ENCODE measurements at places on chromosomes 7 and 10.
A peak's percentile ranks its signal among the peaks of the same experiment; 100 is the strongest.

- DNase-seq: no peak
Measured at GRCh38 chr10:44902941-44903545, 8.1 kb upstream of the TMEM72 start.

- DNase-seq: no peak
Measured at GRCh38 chr10:2471811-2472210, 595.5 kb upstream of the PFKP start.

DNA sequence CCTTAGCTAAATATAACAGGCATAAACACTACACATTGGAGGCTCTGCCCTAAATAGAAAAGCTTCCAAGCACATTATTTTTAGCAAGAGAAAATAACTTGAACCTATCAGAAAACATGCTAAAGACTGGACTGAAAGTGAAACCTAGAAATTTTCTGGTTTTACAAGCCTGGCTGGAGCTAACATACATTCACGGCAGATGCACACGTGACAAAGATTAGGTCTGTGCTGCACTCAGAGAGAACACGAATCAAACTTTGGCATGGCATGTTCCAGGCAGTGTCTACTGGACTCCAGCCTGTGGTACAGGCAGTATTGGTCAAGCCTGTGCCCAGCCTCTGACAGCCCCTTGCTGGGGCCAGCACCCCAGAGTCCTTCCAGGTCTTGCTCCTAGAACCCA is 94.1 kb upstream of the PCBD1 start:
- DNase-seq: no peak

- no peak for DNase-seq
Measured at GRCh38 chr10:73841526-73842285, 30.3 kb upstream of the NDST2 start.

GRCh38 chr10:126243306-126243705 is 145.0 kb downstream of the ADAM12 start:
- no peak for DNase-seq

- DNase-seq: no peak
Measured at GRCh38 chr10:94735197-94735596, 27.3 kb upstream of the CYP2C19 start.

DNA sequence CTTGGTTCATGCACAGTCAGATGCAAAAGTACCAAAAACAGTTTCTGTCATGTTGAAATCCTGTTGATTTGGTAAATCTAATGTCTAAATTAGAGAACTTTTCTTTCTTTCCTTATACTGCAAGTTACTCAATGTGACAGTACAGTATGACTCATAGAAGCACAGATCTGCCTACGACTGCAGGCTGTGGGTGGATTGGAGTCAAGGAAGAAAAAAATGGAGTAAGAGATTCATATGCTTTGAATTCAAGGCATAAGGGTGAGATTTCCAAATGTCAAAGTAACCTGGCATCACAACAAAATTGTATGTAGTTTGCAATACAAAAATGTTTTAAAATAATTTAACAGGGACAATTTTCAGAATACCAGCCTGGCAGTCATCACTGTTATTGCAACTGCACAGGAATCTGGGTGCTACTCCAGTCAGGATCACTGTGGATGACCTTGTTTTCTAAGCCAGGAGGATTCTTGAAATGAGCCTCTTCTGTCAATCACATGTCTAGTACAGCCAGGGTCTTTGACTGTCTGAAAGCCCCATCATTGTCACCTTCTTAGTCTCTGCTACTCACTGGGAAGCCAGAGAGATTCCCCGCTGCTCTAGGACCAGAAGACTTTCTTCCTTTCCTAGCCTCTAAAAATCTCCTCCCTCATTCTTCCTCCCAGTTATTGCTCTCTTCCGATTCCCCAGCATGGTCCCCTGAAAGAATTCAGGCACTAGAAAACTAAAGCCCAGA is 83.6 kb downstream of the CD36 start:
- DNase-seq: no peak

DNA sequence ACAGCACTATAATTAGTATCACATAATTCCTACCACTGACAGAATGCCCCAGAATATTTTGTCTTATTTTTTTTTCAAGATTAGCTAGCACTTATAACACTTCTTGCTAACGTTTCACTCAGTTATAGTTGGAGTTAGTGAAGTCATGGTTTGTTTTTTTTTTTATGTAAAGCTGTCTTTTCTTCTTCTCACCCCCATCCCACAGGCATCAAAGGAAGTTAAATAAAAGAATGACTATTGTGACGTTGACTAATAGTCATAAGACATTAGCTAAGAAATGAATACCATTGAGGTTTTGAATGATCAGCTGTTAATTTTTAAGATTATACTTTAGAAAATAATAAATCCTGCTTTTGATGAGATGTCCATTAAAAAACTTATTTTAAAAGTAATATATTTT is 498.3 kb downstream of the GFRA1 start:
- DNase-seq: no peak

DNA sequence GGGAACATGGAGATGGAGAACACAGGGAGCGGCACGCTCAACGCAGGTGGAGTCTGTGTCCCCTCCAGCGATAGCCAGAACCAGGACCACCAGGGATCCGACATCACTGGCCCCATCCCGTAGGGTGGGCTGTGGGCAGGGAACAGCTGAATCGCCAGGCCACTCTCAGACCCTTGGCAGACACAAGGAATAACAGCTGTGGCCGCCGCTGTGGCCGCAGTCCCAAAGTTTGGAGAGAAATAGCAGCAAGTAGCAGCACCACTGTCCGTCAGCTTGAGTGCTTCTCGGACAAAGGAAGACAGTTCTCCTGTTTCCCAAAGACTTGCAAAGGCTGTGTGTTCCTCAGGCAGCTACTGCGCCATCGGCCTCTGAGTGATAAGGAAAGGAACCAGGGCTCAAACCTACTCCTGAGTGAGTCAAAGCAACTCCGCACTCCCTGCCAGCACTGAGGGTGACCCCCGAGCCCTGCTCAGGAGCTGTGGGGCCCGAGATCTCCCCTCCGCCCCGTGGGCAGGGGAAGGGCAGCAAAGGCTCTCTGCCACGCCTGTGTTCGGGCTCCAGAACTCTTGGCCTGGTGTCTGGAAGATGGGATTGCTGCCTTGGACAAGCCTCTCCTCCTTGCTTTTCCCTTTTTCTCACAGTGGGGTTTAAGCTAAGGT is 82.3 kb upstream of the FAM20C start:
- DNase-seq: no peak

GRCh38 chr7:123635551-123636359 is 19.9 kb upstream of the LMOD2 start:
- no peak for DNase-seq

- DNase-seq: no peak
Measured at GRCh38 chr7:55539380-55539779, 32.9 kb downstream of the VOPP1 start.

DNA sequence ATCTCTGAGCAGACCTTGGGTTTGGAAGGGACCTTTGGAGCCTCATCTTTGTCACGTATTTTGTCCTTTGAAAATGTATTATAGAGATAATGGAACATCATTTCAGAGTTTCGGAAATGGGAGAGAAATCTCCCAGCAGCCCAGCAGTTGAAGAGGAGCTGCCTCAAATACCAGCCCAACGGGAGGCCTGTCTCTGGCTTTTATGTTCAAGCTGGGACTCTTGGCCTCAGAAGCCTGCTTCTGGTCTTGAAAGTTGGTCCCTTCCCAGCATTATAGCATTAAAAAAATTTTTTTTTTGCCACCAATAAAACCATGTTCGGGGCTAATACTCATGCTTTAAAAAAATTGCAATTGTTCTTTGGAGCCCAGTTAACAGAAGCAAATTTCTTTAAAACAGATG is 73.4 kb upstream of the CTBP2 start:
- DNase-seq: no peak

DNA sequence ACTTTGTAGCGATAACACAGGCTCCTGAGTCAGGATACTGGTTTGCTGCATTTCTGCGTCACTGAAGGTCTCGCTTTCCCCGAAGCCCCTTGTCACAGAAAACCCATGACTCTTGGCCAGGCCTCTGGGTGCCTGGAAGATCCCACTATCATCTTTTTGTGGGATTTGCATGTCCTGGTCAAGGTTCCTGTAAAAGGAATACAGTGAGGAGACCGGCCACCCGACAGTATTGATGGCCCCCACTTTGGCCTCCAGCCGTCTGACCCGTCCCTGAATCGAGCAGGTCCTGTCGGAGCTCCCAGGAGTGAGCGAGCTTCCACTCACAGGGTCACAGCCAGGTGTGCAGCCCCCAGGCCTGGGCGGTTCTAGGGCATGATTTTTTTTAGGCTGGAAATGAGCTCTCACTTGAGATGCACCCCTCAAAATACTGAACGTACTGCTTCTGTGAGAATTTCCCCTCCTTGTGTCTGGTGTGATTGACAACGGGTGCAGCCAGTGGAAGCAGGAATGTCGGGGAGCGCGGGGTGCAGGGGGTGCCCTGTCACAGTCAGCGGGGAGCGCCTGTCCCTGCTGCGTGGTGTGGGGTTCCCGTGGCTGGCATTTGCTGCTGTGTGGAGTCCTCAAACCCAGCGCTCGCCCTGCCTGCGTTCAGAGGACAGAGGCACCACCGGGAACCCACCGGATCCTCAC is 75.8 kb downstream of the DNAJB6 start:
- no peak for DNase-seq

GRCh38 chr10:65320236-65321026 is 1605.4 kb upstream of the LRRTM3 start:
- DNase-seq: no peak

GRCh38 chr10:61961278-61961677 is 59.8 kb downstream of the ARID5B start:
- DNase-seq: peak; percentile 20

GRCh38 chr7:22723181-22723601 is 3.8 kb upstream of the IL6 start:
- DNase-seq: no peak

DNA sequence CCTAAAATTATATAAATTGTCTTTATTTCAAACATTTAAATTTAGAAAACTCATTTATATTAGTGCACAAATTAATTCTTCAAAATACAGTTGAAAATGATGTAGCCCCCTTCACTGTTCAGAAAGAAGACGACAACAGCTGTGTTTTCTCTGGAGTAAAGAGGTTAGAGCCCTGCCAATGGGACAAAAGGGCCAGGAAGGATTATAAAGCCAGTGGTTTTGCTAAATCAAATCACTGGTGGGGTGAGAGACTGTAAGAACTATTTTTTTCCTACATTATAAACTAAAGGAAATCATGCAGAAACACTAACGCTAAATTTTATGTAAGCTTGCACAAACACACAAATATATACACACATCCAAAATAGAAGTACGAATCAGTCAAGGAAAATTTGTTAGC is 386.6 kb downstream of the PARD3 start:
- DNase-seq: no peak

DNA sequence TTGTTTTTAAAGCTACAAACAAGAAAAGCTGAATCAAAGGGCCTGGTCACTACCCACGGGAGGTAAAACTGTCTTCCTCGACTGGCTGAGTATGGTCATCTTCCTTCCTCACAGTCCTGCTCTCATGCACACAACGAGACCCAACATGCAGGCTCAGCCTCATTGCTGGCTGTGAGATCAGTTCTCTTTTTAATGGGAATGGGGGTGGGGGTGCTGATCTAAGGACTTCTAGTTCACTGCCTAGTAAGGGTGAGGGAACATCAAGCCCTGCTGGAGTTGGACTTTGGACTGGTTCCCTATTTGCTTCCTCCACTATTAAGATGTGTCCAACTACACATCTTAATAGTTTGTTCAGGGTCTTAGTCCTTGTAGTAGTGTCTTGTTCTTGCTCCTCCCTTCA is 48.2 kb downstream of the ABCB4 start:
- DNase-seq: no peak

GRCh38 chr7:37369906-37370305 is 78.8 kb downstream of the ELMO1 start:
- DNase-seq: no peak

DNA sequence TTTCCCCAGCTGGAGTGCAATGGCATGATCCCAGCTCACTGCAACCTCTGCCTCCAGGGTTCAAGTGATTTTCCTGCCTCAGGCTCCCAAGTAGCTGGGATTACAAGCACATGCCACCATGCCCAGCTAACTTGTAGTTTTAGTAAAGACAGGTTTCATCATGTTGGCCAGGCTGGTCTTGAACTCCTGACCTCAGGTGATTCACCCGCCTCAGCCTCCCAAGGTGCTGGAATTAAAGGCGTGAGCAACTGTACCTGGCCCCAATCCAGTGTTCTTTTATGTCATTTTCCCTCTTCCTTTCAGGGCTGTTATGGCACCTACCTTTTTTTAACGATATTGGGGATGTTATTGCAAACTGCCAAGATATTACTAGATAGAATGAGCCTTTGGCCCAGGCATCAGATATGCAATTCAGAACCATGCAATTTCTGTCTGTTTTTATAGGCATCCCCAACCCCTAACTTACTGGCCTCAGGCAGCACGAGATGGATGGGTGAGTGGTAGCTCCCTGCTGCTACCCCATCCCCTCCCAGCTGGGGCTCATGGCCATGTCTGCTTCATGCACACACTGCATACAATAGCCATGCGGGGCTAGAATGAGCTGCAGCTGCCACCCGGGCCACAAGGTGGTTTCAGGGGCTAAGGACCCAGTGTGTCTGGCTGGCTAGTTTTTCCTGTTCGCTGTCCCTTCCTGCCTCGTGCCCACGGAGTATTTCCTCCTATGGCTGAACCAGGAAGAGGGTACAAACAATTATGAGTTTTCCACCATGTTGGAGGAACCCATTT is 1080.1 kb upstream of the SORCS1 start:
- DNase-seq: no peak

GRCh38 chr10:8404721-8405120 is 350.2 kb downstream of the GATA3 start:
- peak; percentile 53 for DNase-seq

DNA sequence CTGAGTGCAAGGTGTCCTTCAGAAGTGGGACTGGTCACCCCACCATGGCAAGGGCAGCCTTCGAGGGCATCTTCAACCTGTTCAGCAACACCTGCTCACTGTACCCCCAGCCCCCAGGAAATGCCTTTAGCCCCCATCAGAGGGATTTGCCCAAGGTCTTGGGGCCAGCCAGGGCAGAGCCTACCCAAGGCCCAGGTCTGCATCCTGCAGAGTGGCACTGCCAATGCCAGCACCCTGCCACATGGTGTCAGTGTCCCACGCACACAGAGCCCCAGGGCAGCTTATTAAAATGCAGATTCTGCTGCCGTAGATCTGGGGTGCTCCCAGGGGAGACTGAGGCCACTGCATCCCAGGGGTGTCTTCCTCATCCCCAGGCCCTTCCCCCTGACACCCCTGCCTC is 106.2 kb upstream of the KCTD7 start:
- DNase-seq: no peak

DNA sequence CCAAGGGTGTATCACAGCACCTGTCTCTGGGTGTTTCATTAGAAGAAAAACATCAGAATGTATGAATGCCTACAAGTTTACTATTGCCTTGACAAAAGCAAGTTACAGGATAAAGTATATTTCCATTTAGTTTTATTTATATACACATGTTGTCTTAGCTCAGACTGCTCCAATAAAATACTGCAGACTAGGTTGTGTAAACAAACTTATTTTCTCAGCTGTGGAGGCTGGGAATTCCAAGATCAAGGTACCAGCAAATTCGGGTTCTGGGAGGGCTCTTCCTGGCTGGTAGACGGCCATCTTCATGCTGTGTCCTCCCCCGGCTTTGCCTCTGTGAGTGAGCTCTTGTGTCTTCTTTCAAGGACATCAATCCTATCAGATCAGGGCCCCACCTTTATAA is 77.1 kb upstream of the UNC5B start:
- DNase-seq: no peak
